ENCODE measurements at places on chromosomes 3 and 15. TPM values are rescaled to one million over a fixed set of nuclear protein-coding genes. Genes with fewer than 3 reads are reported as not detected.

The CATSPER2 gene
- total RNA-seq = 4.7 TPM

The HRG gene
- total RNA-seq = not detected

The WDR49 gene
- total RNA-seq = not detected

The LZTFL1 gene
- 7.9 TPM for total RNA-seq

GRCh38 chr3:11228041-11228440, 44.2 kb upstream of the ATG7 start:
- no peak for DNase-seq

DNA sequence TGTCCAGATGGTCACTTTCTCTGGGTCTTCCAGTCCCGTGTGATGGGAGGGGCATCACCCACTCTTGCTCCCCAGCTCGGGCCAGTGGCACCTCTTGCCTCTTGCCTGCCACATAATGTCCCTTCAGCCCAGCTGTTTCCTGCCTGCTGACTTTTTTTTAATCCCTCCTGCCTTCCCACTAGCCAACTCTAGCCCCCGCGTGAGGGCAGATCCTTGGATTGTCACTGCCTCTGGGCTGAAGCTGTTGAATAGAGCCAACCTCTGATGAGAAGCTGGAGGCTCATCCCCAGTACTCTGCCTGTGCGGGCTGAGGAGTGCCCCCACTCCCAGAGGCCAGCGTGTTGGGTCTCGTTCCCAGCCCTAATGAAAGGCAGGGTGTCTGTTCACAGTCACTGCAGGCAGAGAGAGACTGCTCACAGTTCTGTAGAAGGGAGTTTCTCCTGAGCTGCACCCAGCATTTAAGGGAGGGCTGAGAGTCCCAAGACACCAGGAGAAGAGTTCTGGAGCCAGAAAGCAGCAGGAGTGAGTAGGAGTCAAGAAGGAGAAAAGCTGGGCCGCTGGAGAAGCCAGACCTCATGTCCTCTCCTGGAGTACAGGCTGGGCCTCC, 30.1 kb upstream of the TIMP4 start:
- no peak for DNase-seq

Measured in activated CD4-positive, alpha-beta memory T cell treated with anti-CD3 and anti-CD28 coated beads, Interleukin-2, amount 10 ng/mL, durations not matched to agents 7 days and 5 days (primary cell).